ENCODE measurements at places on chromosomes 11 and 22.

DNA sequence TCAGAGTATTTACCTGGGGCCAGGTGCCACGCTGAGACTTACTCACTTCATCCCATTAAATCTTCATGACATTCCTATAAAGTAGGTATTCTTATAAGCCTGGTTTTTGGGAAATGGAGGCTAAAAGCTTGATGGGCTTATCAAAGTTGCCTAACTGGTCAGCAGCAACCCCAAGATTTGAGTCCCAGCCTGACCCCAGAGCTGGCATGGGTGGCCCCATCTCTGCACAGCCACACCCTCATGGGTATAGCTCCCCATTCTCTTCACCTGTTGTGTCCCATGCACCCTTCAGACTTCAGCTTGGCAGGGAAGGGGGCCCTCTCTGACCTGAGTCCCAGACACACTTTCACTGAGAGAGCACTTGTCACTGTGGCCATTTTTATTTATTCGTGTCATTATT, 37.4 kb upstream of the TP53I11 start:
- no peak for DNase-seq

DNA sequence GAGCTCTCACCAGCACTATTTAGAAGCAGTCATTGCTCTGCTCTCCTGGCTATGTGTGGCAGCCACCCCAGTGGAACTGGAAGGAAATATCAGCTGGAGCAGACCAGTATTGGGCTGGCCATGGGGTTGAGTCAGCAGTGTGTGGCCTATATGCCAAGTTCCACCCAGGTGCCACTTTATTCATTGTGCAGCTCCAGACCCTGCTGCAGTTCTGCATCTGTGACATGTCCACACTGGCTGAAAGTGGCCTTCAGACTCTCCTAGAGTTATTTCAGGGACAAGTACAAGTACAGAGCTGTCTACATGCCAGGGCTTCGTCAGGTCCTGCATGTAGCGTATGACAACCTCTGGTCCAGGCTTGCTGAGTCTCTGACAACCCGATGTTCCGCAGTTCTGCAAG, 55.2 kb downstream of the CABIN1 start:
- DNase-seq: no peak

DNA sequence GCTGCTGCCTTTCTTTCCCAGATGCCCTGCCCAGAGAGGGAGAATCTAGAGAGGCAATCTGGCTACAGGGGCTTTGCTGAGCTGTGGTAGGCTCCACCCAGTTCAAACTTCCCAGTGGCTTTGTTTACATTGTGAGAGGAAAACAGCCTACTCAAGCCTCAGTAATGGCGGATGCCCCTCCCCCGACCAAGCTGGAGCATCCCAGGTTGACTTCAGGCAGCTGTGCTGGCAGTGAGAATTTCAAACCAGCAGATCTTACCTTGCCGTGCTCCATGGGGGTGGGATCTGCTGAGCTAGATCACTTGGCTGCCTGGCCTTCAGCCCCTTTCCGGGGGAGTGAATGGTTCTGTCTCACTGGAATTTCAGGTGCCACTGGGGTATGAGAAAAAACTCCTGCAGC, 12.2 kb downstream of the BDNF start:
- DNase-seq: peak; percentile 21

DNA sequence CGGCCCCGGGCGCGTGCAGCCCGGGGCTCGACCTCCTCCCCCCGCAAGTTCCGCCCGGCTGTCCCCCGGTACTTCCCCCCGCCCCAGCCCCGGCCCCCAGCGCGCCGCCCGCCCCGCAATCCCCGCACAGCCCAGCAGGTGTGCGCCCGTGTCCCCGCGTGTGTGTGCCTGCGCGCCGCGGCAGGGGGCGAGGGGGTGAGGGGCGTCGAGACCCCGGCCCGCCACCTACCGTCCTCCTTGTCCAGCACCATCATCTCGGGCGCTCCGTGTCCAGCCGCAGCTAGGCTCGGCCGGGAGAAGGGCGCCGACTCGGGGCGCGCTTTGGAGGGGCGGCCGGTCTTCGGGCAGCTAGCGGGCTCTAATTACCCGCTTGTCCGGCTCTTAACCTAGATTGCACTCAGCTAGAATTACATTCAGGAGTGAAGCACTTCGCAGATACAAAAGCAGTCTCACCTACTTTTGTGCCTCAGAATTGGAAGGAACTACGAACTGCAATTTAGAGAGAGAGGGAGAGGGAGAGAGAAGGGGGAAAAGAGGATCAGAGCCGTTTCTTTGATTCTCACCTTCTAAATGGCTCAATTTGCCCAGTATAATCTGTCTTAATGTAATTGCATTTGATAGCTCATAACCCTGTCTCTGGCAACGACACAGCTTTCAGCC, 439 bp downstream of the LMO1 start:
- no peak for DNase-seq

DNA sequence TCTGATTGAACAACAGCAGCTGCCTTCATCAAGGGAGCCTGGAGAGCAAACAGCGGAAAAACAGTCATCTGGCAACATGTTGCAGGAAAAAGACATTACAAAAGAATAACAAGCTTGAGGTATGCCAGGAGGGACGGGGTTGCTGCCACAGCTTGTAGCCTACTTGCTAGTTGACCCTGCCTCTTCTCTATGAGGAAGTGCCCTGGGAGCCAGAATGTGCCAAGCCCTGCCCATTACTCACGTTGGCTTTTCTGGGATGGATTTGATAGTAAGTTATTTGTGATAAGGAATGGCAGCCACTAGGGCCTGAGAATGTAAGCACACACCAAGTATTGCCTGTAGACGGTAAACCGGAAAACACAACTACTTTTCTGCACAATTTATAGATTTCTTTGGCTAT, 113.5 kb upstream of the KIRREL3 start:
- DNase-seq: no peak

GRCh38 chr11:113947994-113948393, 26.9 kb upstream of the HTR3A start:
- DNase-seq: no peak

- peak; percentile 96 for DNase-seq
Measured at GRCh38 chr11:36253238-36253637, 36.0 kb downstream of the COMMD9 start.

- DNase-seq: no peak
Measured at GRCh38 chr11:127226380-127226779, 225.8 kb upstream of the KIRREL3 start.

DNA sequence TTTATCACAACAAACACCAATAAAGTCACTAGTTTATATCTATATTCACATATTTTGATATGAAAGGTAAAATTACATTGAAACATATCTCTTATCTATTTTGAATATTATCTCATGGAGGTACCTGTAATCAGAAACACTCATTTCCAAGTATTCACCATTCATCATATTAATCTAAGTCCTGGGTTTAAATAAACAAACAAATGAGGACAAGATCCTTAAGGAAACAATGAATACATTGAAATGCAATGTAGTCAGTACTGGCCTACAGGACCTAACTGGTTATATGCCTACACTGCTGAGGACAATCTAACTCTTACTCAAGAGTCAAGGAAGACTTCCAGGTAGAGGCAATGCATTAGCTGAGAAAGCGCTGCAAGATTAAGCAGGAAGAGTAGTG, 1411.9 kb upstream of the RAG2 start:
- no peak for DNase-seq

DNA sequence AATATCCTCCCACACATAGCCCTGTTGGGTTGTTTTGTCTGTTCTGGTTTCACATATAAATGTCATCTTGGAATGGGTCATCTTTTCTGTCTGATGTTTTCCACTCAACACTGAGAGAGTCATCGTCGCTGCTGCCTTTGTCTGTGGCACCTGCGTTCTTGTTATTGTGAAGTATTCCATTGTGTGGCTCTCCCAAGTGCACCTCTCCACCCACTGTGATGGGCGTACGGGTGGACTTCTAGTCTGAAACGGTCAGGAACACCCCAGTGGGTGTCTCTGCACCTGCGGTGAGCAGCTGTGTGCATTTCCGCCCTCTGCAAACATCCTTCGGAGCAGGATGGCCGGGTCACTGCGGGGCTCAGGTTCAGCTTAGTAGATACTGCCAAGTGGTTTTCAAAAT, 34.5 kb upstream of the RTL6 start:
- DNase-seq: no peak

GRCh38 chr11:35927682-35928081, 16.2 kb upstream of the LDLRAD3 start:
- DNase-seq: no peak

GRCh38 chr11:44535191-44535980, 30.1 kb upstream of the CD82 start:
- DNase-seq: no peak

- DNase-seq: no peak
Measured at GRCh38 chr11:31826536-31827438, 15.7 kb upstream of the PAX6 start.

GRCh38 chr11:102883141-102883540, 8.4 kb upstream of the MMP12 start:
- no peak for DNase-seq

DNA sequence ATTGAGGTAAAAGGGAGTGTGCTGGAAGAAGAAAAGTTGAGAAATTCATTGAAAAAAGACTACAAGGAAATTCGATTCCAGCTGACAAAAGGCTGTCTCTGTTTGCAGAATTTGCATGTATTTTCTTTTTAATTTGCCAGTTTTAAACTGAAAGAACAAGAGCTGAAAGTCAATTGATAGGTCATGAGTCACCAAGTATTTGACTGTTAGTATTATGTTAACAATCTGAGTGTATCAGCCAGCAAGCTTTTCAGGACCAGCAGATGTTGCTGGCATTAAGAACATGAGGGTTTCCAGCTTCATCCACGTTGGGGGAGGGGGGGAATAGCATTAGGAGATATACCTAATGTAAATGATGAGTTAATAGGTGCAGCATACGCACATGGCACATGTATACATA, 726.7 kb downstream of the METTL15 start:
- peak; percentile 89 for DNase-seq

- no peak for DNase-seq
Measured at GRCh38 chr11:78417175-78417887, at the start of gene GAB2. Gene GAB2, minus strand, starts transcription at chr11:78417820. Its CDS starts 100 bp downstream, at chr11:78417720.

DNA sequence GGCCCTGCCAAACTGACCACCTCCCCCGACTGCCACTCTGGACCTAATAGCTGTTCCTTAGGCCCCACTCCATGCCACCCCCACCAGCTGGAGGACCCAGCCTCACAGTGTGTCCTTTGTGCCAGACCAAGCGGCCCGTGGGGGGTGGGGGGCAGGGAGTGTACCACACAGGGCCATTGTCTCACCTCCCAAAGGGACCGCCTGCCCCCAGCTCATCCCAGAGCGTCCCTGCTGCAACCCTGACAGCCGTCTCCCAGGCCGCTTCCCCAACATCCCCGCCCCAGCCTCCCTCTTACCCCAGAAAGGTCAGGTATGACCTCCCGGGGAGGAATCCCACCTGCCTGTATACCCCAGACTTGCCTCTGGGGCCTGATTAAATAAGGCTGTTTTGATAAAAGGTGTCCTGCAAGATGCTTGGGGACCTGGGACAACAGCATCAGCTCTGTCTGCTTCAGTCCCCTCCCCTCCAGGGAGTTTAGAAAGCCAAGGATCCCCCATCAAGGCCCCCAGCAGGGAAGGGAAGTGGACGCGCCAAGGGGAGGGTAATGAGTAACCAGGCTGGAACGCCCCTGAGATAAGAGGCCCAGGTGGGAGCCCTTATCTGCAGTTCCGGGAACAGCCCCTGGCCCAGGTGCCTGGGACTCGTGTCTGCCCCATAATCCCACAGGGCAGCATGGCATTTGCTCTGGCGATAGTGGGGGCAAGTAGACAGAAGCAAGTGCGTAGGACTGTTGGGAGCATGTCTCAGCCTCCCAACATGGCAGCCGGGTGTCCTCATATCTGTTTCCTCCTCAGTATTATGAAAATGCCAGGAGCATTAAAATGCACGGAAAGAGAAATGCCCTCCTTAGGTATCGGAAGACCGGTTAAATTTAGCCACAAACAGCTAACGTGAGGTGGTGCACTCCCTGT, 9.0 kb downstream of the CDC42EP1 start:
- no peak for DNase-seq

DNA sequence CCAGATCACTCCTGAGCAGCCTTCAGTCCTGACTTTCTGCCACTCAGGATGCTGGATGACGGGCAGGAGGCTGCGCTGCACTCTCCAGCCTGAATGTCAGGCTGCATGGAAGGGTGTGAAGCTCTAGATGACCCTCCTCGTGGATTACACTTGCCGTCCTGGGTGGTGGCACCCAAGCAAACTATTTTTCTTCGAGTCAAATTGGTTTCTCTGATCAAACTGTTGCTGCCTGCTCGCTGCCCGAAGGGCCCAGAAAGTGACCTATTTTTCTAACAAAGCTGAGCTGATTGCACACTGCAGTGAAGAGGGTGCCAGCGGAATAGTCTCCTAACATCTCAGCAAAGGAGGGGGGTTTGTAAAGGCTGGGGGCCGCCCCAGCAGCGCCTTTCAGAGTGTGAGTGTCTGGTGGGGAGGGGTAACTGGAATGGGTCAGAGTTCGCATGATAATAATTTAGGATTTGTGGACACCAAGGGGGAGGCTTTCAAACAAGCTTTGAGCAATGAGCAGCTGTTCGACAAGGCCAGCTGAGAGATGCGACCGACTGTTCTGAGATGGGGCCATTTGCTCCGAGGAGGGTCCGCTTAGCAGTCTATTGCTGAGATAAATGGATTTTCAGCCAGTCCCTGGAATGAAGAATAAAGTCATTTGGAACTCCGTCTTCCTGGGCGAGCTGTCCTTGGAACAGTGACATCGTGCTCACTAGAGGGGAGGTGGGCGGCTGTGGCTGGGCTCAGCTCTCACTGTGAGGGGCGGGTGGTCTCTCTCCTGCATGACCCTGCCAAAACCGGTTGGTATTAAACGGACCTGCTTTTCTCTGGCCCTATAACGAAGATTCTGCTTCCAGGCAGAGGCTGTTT, 537.6 kb downstream of the BRD1 start:
- no peak for DNase-seq

- DNase-seq: no peak
Measured at GRCh38 chr11:59894616-59895015, 16.0 kb downstream of the OOSP3 start.

- DNase-seq: no peak
Measured at GRCh38 chr22:20206709-20207215, 55.9 kb upstream of the CCDC188 start.

DNA sequence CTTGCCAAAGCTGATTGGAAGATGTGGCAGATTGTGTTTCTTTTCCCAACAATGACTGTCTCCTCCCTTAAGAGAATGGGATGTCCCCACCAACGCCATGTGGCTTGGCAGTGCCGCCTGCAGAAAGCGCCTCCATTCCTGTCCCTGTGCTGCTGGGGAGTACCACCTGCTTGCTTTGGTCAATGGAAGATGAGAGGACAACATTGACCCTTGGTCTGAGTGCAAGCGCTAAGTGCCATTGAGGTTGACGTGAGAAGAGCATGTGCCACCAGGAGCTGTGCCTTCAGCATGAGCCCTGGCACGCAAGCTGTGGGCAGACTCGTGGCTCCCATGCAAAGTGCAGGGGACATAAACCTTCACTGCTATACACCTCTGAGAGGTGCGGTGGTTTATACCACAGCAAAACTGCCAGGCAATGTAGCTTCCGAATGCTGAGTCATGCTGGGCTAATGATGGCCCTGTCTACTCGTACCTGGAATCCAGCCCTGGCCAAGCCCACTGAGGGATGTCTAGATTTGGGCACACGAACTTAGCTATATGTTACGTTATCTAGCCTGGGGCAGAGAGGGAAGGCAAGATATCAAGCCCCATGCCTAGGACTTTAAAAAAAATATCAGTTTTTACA, 41.9 kb downstream of the MYEOV start:
- DNase-seq: no peak
